ENCODE measurements at places on chromosomes 5 and 9.

GRCh38 chr9:115254287-115255180 is 136.6 kb upstream of the TNC start:
- DNase-seq, result no peak

DNA sequence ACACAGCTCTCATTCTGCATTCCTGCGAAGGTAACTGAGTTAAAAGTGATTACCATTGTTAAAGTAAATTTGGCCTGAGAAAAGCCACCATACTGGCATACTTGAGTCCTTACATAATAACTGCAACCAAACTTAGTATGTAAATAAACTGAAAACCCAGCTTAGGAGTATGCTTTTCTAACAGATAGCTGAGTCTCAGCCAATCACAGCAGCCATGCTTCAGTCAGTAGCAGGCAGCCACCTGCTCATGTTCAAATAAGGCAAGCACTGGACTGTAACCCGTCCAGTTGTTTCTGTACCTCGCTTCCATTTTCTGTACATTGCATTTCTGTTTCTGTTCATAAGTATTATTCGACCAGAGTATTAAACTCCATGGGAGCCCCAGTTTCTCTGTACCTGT is 58.6 kb downstream of the GCNT4 start:
- DNase-seq, result no peak

DNA sequence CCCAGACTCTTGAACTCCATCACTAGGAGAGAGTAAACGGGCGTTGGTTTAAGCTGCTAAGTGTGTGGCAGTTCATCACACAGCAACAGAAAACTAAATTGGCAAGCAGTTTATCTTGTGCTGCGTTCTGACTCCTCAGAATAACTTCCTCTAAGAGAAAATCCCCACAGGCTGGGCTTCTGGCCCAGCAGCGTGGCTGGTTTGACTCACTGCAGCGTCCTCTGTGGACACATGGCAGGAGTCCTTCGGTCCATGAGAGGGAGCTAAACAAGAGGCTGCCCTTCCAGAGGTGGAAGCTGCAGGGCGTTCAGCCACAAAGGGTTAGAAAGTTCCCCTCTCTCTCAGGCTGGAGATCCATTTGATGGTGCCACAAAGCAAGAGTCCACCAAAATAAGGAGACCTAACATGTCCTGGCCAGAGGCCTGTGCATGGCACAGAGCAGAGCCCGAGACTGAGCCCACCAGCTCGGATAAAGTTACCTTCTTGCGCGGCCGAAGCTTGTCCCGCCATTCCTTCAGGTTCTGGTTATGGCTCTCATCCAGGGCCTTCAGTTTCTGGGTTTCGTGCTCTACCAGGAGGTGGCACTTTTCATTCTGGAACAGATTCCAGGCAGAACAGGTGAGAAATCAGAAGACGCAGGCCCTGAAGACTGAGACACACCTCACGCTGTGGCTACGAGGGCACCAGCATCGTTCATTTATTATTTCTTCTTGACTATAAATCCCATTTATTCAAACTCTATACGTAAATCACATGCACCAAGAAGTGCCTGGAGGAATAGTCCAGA is 46.2 kb upstream of the FBXW11 start:
- no peak for DNase-seq

GRCh38 chr9:124511891-124512805 is 4.9 kb upstream of the NR5A1 start:
- DNase-seq, result no peak

- DNase-seq, result no peak
Observed at GRCh38 chr5:137440795-137441194, 58.3 kb downstream of the SPOCK1 start.

Data from psoas muscle (tissue), 8 donors.